ENCODE measurements at places on chromosomes 3 and 15. TPM values are rescaled to one million over a fixed set of nuclear protein-coding genes. Genes with fewer than 3 reads are reported as not detected.

TMF1 gene
- polyA plus RNA-seq = 12.2 TPM

CLRN1 gene
- 0.98 TPM for polyA plus RNA-seq

SMCO1 gene
- polyA plus RNA-seq = 1.6 TPM

- DNase-seq = no peak
Measured at GRCh38 chr15:80494351-80494751, 90.2 kb downstream of the ARNT2 start.

- DNase-seq = no peak
Measured at GRCh38 chr15:41778521-41778920, 4.2 kb downstream of the MAPKBP1 start.

- peak; percentile 86 for DNase-seq
Measured at GRCh38 chr15:83747050-83747717, 93.3 kb downstream of the ADAMTSL3 start.

GRCh38 chr3:197533927-197534725 is 21.6 kb downstream of the BDH1 start:
- DNase-seq = no peak

GRCh38 chr3:172182797-172183196 is 143.4 kb downstream of the FNDC3B start:
- no peak for DNase-seq

GRCh38 chr3:186165331-186165730 is 56.4 kb upstream of the ETV5 start:
- DNase-seq = no peak

DNA sequence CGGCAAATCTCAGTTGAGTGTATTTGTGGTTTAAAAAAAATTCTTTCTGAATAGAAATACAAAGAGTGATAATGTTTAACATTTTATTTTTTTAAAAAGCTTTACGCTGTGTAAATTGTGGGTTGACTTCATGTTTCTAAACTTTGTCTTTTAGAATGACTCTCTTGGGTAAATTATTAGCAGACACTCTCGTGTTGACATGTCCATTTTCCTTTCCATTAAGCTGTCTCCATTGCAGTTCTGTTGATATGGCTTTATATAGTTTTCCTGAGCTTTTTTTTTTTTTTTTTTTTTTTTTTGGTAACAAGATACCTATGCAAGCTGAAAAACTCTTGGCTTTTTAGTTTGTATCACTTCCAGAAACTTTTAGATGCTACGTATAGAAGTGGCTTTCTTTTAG is 92.6 kb downstream of the IGF1R start:
- no peak for DNase-seq

All from muscle of leg (tissue), 16 donors.